Sigmoid colon (tissue), 7 donors: ENCODE measurements at places on chromosomes 6 and 20. TPM values are rescaled to one million over a fixed set of nuclear protein-coding genes. Genes with fewer than 3 reads are reported as not detected.

WDR27 gene
- 1.6 TPM for polyA plus RNA-seq

FARS2 gene
- polyA plus RNA-seq, result 9.0 TPM

CNR1 gene
- polyA plus RNA-seq, result under 0.01 TPM

ZNF335 gene
- 5.5 TPM for polyA plus RNA-seq

LIN28B gene
- polyA plus RNA-seq, result not detected
